GM12878 (cell line): ENCODE measurements at places on chromosomes 12 and 14.

GRCh38 chr14:23804817-23805216 is 148.8 kb upstream of the DHRS4 start:
- DNase-seq: no peak

- no peak for DNase-seq
Observed at GRCh38 chr12:124764451-124764850, 99.2 kb downstream of the SCARB1 start.

DNA sequence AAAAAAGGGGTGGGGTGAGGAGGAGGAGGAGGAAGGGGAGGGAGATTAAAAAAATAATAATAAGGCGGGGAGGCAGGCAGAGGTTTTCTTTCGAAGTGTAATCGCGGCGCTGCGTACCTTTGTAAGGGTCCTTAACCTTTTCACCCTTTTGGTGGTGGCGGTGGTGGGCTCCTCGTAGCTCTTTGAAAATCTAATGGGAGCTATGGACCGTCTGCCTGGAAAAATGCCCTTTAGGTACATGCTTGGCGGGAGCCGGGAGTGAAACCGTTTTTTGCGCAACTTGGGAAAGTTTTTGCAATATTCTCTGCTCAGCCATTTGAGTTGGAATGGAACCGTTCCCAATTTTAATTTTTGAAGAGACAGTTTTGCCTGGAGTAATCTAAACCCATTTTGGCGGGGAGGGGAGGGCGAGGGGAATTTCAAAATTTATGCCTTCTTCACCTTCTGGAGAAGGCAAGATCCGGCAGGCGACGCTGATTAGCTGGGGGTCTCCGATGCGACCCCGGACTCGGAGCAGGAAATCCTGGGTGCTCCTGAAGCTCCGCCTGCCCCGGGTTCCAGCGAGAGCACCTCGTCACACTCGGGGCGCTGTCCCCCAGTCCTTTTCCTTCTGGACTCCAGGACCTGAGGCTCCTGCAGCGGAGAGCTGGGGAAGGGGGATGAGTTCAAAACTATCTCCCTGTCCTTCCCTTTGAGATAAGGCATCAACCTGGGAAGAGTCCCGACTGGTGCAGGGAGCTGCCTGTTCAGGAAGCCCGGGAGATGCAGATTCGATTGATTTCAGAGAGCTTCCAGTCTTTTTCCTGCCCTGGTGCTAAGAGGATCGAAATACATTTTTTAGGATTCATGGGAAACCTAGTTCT is 74.6 kb upstream of the TBX5 start:
- DNase-seq: no peak

DNA sequence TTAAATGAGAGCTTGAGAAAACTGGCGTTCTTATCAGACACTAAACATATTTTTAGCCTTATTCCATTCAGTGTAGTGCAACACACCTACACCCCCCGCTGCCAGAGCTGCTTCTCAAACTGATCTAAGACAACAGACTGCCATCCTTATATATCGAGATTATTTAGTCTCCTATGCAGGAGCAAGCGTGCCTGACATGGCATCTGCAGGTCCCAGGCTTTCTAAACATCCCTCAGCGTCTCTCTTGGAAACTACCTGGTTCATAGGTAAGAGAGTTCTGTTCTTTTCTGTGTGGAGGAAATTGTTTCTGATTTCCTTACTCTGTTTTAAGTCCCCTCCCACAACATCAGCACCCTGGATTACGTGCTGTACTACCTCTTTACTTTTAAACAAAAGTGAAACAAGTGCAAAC is 117.1 kb upstream of the PTPRB start:
- DNase-seq: no peak

DNA sequence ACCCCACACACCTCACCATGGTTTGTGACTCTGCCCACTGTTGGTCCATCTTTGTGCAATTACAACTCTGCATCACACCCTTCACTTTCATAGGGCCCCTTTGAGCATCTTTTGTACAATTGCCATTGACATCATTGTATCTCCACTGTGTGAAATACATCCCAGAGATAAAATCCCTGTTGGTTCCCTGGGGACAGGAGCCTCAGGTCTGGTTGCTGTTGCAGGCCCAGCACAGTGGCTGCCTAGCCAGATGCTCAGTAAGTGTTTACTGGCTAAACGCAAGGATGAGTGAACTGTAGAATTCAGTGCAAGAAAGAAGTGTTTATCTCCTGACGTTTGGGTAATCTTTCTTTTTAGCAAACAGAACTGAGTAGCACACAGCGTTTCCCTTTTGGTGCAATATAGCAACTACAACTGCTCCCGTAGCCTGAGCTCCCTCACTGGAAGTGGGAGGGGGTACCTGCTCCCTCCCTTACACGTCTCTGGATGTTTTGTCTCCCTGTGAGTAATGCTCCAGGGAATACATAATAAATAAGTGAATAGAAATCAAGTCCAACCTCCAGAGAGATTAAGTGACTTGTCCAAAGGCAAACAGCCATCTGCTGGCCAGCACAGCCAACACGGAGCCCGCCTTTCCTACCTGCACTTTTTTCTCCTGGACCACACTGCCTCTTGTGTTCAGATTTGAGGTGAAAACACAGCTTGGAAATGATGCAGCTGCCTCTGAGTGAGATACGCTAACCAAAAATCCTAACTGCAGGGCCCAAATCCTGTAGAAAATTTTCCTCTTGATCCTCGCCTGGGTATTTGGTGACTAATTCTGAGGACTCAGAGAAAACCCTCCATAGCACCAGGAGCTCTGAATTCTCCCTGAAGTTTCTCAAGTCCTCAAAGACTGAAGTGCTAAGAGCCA is 27.4 kb downstream of the GALNT16 start:
- DNase-seq: no peak

GRCh38 chr14:38404100-38404541 is 148.2 kb upstream of the CLEC14A start:
- DNase-seq: no peak

- DNase-seq: no peak
Observed at GRCh38 chr12:88998421-88998820, 353.9 kb downstream of the DUSP6 start.

DNA sequence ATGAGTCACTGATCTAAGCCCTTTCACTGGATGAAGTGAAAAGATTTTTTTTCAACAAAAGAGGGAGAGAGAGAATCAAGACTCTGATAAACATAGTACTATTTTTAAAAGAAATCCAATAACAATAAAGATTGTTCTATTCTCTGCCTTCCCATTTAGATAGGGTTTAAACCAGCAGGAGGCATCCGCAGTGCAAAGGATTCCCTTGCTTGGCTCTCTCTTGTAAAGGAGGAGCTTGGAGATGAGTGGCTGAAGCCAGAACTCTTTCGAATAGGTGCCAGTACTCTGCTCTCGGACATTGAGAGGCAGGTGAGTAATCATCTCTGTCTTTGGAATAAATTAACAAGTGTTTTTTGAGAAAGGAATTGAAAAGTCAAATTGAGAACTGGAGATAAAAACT is 124.9 kb downstream of the DERA start:
- DNase-seq: no peak

- DNase-seq: no peak
Observed at GRCh38 chr12:67645601-67646000, 2.9 kb upstream of the DYRK2 start.

GRCh38 chr14:98154254-98154653 is 1117.7 kb downstream of the BCL11B start:
- DNase-seq: no peak

GRCh38 chr14:30610787-30611343 is 11.3 kb upstream of the SCFD1 start:
- DNase-seq: no peak

DNA sequence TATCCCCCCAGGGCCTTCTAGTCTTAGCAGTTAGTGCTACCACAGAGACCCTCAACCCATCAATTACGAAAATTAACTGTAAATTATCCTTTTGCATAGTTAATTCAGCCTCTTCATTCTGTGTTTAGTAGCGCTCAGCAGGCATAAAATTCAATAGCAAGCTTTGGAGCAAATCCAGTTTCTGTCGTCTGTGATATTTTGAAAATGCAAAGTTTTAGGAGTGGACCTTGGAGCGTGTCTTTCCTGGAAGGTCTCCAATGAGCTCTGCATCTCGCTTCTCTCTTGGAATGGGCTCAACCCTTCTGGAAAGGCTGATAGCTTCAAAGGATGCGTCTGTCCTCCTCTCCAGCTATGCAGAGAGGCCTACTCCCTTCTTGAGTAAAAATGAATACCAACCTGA is 222.9 kb downstream of the SLC15A4 start:
- no peak for DNase-seq

DNA sequence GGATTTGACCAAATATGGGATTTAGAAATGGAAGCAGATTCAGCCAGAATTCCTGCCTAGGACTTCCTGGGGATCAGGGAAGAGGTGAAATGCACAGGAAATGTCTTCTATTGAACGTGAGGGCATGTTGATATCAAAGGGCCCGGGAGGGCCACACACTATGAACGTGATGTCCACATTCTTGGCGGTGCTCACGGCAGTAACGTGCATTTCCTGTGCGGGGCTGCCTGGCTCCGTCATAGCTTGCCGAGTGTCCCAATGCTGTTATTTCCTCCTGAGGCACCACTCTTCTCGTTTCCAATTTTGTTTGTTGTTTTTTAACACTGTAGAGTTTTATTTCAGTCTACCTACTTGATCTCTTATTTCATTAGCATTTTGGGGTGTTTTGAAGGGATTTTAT is 67.3 kb downstream of the ZNF664 start:
- DNase-seq: no peak

- no peak for DNase-seq
Observed at GRCh38 chr12:109737126-109737525, 23.5 kb downstream of the FAM222A start.

GRCh38 chr12:27107986-27108385 is 25.6 kb upstream of the C12orf71 start:
- DNase-seq: no peak

- DNase-seq: no peak
Observed at GRCh38 chr14:93965287-93965821, 11.0 kb downstream of the ASB2 start.

DNA sequence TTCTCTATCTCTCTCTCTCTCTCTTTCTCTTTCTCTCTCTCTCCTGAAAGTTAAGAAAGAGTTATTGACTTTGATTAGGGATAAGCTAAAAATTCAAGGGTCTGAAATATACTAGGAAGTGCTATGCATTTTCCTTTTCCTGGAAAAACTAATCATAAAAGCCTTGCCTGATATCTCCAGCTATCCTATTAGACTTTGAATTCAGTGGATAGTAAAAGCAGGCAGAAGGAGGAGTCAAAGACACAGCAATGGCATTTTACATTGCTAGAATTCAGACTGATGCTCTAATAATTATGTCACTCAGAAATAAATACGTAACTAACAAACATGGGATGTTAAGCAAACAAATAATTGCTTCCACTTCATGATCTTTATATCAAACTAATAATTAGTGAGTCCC is 272.0 kb downstream of the SSPN start:
- no peak for DNase-seq

GRCh38 chr14:103158688-103159087 is 35.4 kb downstream of the TNFAIP2 start:
- DNase-seq: no peak

GRCh38 chr12:32118806-32119205 is 12.2 kb downstream of the BICD1 start:
- DNase-seq: no peak

DNA sequence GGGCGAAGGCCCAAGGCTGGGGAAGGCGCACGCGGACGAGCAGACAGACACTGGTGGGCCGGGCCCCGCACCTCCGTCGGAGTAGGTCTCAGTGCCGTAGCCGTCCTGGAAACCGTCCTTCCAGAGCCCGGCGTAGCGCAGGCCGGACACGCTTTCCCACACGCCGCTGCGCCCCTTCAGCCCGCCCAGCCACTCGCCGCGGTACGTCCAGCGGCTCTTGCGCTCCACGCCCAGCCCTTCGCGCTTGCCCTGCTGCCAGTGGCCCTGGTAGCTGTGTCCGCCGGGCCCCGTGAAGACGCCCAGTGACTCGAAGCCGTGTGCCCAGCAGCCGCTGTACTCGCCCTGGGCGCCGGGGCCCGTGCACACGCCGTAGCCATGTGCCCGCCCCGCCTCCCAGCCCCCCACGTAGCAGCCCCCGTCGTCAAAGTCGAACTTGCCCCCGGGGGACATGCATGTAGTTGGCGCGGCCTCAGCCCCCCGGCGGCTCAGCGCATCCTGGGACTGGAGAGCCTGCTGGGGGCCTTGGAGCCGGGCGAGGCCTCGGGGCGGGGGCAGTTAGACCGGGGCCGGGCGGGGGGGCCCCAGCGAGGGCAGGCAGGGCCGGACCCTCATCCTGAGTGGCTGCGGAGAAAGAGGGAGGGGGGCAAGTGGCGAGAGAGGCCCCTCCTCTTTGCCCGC is 1.4 kb downstream of the JPH4 start:
- DNase-seq: no peak

GRCh38 chr14:95272057-95272456 is 47.7 kb downstream of the CLMN start:
- no peak for DNase-seq

DNA sequence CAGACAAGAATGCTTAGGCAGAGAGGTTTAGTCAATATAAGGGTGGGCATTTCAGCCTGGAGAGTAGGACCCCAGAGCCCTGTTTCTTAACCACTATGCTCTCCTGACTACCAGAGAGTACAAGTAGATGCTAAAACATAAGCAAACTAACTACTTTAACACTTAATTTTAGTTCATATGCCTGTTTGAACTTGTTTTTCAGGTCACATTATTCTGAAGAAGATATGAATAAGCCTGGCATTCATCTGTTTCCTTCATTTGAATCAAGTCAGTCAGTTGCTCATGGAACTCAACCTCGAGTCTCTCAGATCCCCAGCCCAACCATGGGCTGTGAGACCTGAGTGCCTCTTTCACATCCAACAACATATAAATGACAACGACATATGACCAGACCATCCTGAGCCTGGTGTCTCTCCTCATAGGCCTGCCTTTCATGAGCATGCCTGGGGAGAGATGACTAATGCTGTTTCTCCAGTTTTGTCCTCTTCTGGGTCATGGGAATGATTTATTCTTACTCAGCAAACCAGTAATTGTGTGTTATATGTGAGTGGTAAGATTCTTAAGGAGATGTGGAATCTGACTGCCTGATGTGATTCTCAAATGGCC is 251.1 kb upstream of the BTG1 start:
- no peak for DNase-seq

GRCh38 chr12:22206111-22206728 is 128.3 kb downstream of the ST8SIA1 start:
- DNase-seq: no peak

- no peak for DNase-seq
Observed at GRCh38 chr12:31605531-31605930, 14.6 kb upstream of the DENND5B start.

DNA sequence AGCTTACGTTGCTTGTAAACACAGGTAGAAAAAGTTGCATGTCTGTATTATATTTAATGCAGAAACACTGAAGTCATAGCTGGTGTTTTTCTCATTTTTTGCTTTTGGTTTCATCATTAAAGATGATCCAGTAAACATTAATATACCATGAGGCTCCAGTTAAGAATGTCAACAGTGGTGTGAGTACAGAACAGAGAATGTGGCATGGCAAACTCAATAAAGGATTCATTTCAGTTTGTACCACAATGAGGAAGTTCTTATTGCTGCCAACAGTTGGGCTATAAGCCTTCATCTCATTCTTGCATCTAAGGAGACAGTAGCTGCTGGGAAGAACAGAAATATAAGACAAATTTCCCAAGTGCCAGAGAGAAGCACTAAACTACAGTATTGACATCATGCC is 72.1 kb upstream of the ST8SIA1 start:
- no peak for DNase-seq

GRCh38 chr14:96718407-96718806 is 78.8 kb upstream of the VRK1 start:
- no peak for DNase-seq
